ENCODE measurements at places on chromosomes 2 and 18.

DNA sequence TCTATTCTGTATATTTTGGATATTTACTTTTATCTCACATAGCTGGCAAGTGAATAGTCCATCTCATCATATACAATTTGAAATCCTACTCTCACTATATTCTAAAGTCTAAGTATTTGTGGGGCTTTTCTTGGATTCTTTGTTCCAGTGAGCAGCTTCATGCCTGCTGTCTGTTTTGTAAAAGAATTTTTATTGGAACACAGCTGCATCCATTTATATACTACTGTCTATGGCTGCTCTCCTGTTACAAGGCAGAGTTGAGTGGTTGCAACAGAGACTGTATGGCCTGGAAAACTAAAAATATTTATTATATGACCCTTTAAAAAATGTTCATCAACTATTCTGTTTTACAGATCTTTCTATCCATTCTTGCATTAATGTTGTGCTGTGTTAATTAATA lies 193.3 kb upstream of the KLHL14 start:
- peaks cover 12% of the 10 kb centered on the region for H3K4me1 ChIP-seq
- no peak for DNase-seq
- H3K4me3 ChIP-seq = no peak overlapping the region
- H3K27me3 ChIP-seq = peaks cover 6% of the 10 kb centered on the region
- H3K27ac ChIP-seq = no peak overlapping the region

DNA sequence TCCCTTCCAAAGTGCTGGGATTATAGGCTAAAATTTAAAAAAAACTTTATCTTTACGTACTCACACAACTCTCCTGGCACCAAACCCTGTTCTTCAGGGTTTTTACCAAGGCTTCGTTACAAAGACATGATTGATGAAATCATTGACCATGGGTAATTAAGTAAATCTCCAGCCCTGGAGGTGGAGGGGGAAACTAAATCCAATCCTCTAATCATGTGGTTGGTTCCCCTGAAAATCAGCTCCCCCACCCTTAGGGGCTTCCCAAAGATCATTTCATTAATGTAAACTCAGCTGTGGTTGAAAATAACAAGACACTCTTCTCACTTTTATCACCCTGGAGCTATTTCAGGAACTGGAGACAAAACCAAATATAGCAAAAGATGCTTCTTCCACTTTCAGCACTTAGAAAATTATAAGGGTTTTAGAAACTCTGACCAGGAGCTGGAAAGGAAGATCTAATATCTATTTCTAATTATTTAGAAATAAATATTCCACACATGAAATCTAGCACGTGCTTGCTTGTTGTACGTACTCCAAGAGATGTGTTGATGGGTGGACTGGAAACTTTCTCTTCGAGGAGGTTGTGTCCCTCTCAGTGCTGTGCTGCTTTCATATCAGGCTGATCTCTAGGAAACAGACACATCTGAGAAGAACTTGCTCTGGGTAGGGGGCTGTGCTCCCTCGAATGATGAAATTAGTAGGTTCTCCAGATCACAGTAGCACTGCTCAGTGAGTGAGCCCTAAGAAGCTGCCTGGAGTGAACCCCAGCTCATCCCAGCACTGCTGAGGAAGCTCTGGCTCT lies 67.2 kb downstream of the SMAD4 start:
- no peaks in the 10 kb centered on the region for H3K4me1 ChIP-seq
- H3K27ac ChIP-seq = no peak overlapping the region
- H3K4me3 ChIP-seq = no peak overlapping the region
- peaks cover 4% of the 10 kb centered on the region for H3K36me3 ChIP-seq
- no peak for DNase-seq

DNA sequence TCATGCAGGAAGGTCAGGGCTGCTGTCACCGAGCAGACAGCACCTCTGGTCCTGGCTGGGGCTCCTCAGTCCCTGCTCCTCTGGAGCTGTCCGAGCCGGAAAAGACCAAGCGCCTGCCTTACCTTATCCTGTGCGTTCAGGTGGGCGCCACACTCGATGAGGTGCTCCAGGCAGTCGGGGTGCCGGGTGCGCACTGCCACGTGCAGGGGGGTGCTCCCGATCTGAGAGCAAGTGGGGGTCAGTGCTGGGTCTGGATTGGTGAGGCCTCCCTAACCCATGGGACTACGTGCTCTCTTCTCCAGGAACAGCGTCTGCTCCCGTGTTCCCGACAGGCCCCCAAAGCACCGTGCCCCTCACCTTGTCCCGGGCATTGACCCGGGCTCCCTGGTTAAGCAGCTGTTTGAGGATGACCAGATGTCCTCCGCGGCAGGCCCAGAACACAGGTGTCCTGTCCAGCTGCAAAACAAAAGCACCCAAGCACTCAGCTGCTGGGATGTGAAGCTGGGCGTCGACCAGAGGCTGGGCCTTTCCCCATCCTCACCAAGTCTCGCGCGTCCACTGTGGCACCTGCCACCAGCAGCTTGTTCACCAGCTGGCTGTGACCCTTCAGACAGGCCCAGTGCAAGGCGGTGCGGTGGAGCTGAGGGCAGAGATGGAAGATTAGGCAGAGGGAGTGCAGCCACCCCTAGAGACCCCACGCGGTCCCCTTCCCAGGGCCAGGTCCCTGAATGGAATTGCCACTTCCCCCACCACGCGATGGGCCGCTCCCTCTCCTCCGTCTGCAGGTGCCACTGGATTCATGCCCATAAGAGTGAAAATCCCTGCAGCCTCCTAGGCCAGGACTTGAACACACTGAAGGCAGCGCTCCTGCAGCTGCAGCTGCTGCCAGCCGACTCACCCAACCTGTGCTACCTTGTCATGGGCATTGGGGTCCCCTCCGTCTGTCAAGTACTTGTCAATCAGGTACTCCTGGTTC lies 3.7 kb downstream of the ANKRD23 start:
- no peak for DNase-seq
- H3K27ac ChIP-seq = peak overlapping the region; percentile 62
- H3K36me3 ChIP-seq = peaks cover 5% of the 10 kb centered on the region
- no peaks in the 10 kb centered on the region for H3K27me3 ChIP-seq
- H3K4me3 ChIP-seq = no peak overlapping the region
- no peaks in the 10 kb centered on the region for H3K4me1 ChIP-seq

DNA sequence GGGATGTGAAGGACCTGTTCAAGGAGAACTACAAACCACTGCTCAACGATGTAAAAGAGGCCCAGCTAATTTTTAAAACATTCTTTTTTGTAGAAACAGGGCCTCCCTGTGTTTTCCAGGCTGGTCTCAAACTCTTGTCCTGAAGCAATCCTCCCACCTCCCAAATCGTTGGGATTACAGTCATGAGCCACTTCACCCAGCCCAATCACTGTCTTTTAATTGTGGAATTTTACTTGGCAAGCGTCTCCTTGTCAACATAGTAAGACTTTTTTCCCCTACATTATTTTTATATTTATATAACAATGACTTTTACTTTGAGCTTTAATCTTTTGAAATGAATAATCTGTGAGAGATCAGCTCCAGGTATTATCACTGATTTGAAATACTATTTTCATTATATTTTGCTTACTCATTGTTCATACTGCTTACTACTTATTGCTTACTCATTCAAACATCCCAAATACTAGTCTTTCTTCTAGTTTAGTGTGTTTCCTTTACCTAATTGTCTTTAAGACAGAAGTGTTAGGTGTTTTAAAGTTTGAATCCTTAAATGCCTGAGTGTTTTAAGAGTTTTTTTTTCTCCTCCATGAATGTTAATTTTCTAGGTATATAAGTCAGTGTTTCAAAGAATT lies 48.9 kb downstream of the PTPN4 start:
- H3K4me1 ChIP-seq = peaks cover 25% of the 10 kb centered on the region
- no peaks in the 10 kb centered on the region for H3K27me3 ChIP-seq
- H3K36me3 ChIP-seq = peaks cover 39% of the 10 kb centered on the region
- no peak for DNase-seq
- H3K4me3 ChIP-seq = no peak overlapping the region

DNA sequence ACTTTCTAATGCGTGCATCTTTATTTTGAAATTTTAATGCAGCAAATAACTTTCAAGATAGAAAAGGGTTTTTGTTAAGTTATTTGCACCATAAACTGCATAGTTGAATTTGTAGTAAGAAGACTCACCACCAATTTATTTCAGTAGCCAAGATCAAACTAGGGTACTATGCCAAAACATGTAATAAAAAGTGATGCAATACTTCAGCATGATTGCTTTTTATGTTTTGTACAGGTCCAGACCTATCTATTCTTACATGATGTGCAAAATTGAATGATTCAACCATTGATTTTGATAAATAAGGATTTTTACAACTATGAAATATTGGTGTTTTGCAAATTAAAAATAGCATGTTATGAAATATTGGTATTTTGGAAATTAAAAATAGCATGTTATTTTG lies 26.7 kb downstream of the AGPS start:
- H3K4me1 ChIP-seq = peaks cover 15% of the 10 kb centered on the region
- peak overlapping the region; percentile 6 for H3K27ac ChIP-seq
- no peak for DNase-seq
- no peak overlapping the region for H3K4me3 ChIP-seq
